Endothelial cell (in vitro differentiated cells): ENCODE measurements at places on chromosomes 6 and 20.

GRCh38 chr20:4099905-4100675 is 84.7 kb upstream of the RNF24 start:
- no peak for DNase-seq

- no peak for DNase-seq
These were observed 179.5 kb upstream of the SYNDIG1 start for GRCh38 chr20:24289737-24290481.

DNA sequence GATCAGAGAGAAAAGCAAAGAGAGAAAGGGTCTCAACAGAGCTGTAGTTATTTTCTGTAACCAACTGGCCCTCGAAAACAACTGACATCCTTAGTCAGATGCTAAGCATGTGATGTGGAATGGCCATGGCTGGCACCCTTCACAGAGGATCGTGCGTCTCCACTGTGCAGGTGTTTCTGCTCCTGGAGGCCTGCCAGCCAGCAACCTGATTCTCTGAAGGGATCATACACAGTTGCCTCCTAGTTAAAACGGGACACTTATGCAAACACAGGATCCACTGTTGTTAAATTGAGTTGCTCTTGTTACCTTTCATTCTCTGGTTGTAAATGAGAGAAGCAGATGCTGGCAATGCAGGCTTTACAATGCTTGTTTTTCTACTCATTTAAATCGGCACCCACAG is 148.5 kb downstream of the HDGFL1 start:
- no peak for DNase-seq

- DNase-seq = peak; percentile 81
These were observed at the start of gene GNAS for GRCh38 chr20:58852543-58853271. Gene GNAS (plus strand): TSS chr20:58852716.

- DNase-seq = no peak
These were observed 3.1 kb downstream of the ZCCHC3 start for GRCh38 chr20:300345-300990.

- DNase-seq = no peak
These were observed 187.7 kb upstream of the MYLIP start for GRCh38 chr6:15941168-15941567.

GRCh38 chr6:57173886-57174510 is 1.9 kb downstream of the BAG2 start:
- DNase-seq = no peak

DNA sequence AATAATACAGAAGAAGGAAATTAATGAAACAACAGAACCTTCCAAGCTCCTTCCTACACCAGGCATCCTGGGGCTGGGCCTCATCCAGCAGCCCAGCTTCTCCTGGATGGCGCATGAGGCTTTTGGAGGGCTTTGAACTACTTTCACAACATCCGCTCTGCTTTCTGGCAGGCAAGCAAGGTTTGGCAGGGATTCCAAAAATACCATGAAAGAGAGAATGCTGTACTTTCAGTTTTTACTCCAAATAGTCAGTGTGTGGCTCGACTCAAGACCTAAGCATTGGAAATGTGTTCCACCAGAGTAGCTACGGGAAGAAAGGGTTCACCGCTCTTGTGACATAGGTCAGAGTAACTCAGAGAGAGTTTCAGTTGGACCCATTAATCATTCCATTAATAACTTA is 125.4 kb downstream of the OPRM1 start:
- DNase-seq = no peak

DNA sequence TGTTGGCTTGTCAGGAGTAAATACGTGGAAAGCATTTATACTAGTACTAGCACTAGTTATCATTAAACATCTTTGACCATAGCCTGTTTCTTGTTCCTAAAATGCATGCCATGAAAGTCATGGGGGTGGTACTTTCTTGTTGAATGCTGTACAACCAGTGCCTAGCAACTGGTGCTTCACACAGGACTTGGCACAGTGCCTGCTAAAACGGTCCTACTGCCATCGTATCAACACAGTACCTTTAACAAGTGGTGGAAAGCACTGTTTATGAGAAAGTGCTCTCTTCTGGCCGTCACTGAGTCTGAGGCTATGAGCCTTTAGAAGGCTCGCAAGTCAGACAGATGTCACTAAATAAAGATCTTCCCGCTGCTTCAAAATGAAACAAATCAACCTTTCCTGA is 21.6 kb downstream of the ZNFX1 start:
- DNase-seq = no peak

DNA sequence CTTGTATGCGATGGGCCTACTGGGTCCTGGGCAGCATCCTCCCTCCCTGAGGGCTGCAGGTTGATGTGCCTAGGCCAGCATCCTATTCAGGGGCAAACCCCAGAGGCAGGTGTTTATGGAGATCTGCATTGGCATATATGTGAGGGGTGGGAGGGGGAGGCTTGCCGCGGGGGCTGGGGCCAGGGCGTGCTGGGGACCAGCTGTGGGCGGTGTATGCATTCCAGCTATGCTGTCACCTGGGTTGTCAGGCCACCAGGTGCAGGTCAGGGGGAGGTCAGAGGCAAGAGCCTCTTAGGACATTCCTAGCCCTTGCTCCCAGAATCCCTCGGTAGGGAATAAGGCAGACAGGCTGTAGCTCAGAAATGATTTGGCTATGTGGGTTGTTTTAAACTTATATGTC is 11.9 kb downstream of the FOXA2 start:
- DNase-seq = no peak

DNA sequence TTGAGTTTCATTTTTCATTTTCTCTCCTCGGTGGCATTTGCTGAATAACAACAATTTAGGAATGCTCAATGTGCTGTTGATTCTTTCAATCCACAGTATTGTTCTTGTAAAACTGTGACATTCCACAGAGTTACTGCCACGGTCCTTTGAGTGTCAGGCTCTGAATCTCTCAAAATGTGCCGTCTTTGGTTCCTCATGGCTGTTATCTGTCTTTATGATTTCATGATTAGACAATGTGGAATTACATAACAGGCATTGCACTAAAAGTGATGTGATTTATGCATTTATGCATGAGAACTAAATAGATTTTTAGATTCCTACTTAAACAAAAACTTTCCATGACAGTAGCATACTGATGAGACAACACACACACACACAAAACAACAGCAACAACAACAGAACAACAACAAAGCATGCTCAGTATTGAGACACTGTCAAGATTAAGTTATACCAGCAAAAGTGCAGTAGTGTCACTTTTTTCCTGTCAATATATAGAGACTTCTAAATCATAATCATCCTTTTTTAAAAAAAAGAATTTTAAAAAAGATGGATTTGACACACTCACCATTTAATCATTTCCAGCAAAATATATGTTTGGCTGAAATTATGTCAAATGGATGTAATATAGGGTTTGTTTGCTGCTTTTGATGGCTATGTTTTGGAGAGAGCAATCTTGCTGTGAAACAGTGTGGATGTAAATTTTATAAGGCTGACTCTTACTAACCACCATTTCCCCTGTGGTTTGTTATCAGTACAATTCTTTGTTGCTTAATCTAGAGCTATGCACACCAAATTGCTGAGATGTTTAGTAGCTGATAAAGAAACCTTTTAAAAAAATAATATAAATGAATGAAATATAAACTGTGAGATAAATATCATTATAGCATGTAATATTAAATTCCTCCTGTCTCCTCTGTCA is 88.1 kb downstream of the SNAP25 start:
- no peak for DNase-seq

DNA sequence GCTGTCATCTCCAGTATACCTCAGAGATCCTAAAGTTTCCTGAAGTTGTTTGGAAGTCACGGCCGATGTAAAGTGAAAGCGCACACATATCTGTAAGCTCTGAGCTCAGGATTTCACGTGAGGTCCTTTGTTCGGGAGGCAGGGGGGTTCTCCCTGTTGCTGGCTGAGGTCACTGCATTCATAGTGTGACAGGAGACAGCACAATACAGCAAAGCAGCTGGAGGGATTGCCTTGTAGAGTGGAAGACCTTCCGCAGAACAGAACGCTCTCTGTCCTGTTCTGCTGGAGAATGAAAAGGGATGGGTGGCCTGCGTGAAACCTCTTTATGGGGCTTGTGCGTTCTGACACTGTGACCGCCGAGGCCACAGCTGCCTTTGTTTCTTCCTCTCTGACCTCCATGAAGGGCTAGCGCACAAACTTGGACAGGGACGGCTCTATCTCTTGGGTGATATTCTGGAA is 13.4 kb upstream of the SERPINB1 start:
- DNase-seq = no peak

DNA sequence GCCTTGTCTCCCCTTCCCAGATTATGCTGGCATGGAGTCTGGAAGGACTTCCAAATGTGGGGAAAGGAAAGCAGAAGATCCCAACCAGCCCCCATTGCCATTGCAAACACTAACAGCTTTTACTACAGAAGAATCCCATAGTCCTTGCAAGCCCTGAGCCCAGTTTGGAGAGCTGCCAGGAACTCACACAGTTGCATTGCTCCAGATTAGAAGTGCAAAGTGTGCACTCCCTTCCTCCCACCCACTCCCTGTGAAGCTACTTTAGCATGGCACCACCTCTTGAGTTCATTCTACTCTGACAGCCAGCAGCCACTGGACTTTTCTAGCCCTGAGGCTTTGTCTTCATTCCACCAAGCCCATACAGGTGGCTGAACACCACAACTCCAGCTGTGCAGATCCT is 67.6 kb downstream of the SLC22A2 start:
- DNase-seq = no peak

GRCh38 chr6:166905013-166905412 is 51.3 kb downstream of the RNASET2 start:
- DNase-seq = no peak

DNA sequence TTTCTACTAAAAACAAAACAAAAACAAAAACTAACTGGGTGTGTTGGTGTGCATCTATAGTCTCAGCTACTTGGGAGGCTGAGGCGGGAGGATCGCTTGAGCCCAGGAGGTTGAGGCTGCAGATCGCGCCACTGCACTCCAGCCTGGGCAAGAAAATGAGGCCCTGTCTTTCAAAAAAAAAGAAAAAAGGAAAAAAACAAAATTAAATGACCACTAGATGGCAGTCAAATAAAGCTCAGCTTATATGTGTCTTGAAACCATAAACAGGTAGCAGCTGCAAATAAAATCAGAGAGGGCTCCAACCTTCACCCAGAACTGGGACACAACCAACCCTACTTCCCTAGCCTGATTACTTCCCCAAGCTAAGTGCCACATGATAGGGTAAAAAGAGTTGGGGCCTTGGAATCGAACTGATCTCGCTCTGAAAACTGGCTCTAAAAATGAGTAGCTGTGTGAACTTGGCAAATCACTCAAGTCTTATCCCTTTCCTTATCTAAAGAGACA is 67.1 kb upstream of the ADGRF4 start:
- no peak for DNase-seq

DNA sequence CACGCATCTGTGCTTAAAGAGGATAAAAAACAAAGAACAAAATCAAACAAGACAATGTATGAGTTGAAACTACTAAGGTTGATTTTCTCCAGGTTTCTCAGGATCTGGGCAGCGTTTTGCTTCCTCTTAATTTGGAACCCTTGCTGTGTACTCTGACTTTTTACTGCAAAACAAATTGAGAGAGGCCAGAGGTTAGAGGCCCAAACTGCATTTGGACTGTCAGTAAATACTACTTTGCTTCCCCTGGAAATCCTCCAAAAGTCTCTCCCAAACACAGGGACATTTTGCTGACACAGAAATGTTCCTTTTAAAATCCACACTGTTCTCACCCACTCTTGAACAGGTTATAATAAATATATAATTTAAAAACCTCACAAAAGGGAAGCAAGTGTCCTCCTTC is 1.1 kb downstream of the ARG1 start:
- DNase-seq = no peak

DNA sequence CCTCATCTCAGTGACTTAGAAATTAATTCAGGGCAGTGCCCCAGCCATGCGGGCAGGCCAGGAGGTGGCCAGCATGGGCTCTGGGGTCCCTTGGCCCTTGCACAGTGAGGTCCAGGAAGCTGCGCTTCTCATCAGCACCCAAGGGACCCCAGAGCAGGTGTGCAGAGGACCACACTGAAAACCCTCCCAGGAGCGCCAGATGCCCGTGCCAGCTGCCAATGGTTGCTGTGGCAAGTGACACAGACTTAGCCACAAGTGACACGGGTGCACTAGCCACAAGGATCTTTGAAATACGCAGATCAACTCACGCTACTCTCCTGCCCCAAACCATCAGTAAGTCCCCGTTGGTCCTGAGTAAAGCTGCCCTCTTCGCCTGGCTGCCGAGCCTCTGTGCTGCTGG is 88.1 kb downstream of the ERMARD start:
- DNase-seq = peak; percentile 0

DNA sequence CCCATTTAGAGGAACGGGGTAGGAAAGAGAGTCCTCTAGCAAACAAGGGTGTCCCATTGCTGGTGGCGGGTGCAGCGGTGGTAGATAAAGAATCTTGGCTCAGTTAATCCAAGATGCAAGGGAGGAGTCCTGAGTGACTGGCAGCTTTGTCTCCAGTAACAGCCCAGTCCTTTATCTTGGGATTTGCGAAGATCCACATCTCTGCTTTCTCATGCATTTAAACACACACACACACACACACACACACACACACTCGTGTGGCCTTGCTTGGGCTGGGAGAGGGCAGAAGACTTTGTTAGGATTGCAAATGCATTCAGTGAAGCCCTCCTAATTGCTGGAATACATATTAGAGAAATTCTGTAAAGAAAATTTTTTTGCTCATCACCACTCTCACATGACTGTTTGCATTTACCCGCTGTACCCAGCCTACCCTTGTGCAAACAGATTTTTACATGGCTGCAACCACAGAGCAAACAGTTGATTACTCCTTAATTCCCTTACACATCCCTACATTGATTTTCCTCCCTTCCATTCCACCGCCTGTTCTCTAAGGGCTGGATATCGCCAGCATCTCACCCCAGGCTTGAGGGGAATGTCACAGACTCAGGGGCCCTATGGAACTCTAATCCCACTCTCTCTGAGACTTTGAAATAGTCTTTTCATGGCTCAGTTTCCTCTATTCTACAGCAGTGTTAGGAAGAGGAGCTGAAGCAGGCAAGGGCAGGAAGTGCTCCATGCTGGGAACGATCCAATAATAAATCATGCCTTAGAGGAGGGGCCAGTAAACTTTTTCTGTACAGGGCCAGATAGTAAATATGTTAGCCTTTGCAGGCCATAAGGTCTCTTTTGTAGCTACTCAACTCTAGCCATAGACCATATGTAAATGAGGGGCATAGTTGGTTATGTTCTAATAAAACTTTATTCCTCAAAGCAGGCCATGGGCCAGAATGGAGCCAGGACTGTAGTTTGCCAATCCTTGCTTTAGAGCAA is 3.5 kb downstream of the C6orf132 start:
- DNase-seq = no peak
